ENCODE measurements at places on chromosomes 16 and 17.

- no peak for DNase-seq
These were observed 151.6 kb downstream of the PHKB start for GRCh38 chr16:47612711-47613110.

DNA sequence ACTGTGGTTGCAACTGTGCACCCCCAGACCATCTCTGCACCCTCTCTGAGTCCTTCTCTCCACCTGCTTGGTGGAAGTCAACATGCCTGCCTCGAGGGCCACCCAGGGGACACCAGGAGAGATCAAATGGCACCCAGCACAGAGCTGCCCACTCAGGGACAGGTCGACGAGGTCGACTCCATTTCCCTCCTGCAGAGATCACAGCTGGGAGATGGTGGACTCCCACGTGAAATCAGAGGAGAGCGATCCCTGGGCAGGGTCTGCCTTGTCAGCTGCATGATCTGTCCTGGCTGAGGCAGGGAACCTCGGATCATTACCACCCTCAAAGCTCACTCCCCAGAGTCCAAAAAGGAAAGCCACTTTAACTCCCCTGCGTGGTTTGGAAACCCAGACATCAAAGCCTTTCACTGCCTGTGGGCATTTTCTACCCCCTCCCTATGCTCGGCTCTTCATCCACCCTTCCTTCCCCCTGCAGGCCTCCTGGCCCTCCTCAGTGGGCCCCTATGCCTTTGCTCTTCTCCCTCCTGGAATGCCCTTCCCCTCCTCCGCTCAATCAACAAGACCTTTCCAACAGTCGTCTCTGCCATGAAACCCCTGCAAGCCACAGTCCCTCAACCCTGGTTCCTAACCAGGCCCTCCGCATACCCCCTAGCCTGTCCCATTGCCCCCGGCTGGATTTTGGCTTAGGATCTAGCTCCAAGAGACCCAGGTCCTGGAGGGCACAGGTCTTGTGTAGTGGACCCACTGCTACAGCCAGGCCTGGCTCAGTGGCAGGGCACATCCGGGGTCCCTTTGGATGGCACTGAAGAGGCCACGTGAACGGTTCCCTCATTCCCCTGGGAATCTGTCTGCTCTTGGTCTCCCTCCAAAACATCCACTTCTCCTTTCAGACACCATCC lies 103.8 kb upstream of the RPL38 start:
- no peak for DNase-seq

DNA sequence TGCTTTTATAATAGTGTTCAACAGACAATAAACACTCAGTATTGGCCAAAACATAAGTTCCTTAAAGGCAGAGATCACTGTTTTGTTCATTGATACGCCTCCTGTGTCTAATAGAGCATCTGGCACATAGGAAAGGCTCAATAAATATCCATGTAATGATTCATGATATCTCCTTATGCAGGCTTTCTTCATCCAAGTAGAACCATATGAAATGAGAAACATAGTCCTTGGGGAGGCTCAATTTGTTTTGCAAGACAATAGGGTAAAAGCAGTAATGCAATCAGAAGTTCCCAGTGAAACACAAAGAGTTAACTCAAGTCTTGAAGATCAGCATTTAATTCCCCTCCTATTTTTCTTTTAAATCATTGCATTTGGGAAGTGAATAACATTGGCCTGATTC lies 16.4 kb downstream of the CDH8 start:
- no peak for DNase-seq

DNA sequence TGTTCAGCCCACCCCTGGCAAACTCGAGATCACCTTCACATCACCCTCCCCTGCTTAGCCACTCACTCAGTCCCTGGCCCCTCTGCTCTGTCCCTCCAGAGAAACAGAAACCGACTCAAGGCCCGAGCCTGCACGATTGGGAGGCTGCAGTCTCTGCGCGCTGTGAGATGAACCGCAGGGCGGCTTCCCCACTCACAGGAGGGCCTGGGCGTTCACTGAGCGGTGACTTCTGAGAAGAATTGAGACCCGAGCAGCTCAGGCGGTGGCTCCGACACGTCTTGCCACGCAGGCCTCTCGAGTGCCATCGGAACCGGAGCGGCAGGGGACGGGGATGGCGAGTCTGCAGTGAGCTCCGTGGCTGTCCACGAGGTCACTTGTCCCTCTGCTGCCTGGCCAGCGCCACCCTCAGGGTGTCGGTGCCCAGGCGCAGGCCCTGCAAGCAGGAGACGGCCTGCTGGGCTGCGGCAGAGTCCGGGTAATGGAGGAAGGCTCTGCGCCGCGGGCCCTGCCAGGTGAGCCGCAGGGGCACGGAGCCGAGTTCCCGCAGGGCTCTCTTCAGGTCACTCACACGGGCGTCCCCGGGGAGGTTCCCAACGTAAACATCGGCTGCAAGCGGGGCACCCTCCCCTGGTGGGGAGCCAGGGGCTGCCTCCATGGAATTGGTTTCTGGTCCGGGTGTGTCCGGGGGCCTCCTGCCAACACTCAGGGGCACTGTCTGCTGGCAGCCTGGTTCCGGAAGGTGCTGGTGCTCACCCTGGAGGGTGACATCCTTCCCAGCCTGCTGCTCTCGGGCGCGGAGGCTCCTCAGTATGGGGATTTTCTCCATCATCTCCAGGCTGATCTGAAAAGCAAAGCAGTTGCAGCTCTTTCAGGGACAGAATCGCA lies 21.6 kb downstream of the FOXF1 start:
- no peak for DNase-seq

DNA sequence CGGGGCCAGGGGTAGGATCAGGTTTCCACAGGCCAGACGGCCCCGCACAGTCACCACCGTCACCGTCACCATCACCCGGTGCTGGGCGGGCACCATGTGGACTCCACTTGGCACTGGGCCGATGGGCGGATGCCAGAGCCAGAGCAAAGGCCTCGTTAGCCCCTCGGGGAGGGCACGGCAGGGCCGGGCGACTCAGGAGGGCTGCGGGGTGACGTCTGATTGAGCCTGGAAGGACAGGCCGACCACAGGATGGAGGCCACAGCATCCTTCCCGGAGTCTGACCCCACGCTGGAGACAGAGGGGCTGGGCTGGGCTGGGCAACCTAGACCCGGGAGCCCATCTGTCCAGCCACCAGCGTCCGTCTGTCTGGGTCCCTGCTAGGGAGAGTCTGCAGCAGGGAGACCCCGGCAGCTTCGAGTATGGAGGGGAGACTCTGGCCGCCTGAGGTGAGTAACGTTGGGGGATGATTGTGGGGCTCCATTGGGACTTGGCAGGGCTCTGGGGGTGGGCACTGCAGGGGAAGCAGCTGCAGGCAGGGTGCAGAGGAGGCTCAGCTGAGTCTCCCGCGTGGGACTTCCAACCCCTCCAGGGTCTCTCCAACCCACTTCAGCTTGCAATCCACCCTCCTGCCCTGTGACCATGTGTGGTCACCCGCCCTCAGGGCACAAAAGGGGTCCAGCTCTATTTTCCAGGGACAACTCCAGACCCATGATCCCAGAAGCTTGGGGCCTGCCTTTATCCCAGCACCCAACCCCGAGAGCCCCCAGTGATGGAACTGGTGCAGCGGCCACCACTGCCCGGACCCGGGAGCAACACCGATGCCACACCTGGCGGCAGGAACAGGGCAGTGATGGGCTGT lies 22.6 kb downstream of the SLC25A10 start:
- DNase-seq: no peak
